ENCODE measurements at places on chromosomes 13 and 19.

DNA sequence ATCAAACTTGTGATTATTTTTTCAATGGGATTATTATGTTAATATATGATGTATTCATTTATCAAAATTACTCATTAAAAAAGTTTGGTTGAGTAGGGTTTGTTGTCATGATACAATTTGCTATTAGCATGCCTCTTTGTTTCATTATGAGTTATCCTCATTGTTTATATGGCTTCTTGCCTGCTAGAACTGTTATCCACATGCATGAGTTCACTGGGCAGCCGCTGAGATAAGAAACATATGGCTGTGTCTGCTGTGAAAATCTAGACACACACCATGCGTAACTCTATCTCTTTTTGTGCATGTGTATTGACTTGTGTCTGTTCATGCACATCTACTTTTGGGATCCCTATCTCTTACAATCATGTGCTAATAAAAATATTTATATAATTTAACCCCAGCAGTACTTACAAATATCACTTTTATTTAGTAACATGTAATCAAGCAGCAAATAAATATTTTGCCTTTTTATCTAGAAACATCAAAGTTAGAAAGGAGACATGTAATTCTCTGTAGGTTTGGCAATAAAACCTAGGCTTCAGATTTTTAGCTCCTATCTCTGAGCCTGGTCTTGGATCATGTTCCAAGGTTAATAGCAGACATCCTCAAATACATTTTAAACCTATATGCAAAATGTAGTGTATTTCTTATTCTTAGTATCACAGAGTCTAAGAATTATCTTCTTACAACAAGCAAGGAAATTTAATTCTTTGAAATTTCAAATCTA lies 11.2 kb upstream of the KLF12 start:
- peak; percentile 62 for DNase-seq

DNA sequence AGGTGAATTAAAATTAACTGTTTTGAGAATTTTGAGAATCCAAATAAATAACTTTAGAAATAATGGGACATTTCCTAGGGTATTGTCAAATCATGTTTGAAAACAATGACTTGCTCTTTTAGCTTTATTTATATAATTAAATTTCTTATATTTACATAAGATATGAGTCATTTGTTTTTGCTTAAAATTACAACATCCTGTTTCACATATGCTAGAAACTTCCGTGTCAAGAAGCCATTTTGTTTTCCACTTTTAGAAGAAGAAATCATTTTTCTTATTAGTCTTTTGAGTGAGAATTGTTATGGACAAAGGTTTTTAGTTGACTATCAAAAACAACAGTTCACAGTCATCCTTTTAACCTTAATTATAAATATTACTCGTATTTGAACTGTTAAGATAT lies 48.2 kb downstream of the DPY19L3 start:
- no peak for DNase-seq

- DNase-seq, result no peak
Measured at GRCh38 chr13:35874704-35875103, 256.5 kb downstream of the DCLK1 start.

DNA sequence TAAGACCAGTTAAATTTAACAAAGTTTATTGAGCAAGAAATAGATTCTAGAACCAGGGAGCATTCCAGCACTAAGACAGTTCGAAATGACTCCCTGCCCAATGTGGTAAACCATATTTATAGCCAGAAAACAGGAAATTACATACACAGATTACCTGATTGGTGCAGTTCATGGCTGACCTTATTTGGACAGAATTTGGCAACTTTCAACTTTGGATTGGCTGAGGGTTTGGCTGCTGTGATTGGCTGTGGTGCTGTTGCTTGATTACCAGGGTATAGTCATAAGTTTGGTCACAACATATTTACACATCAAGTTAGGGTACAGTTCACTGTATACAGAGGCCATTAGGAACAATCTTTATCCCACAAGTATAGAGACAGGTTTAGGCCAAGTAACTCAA lies 984.8 kb upstream of the MIR17HG start:
- peak; percentile 1 for DNase-seq

DNA sequence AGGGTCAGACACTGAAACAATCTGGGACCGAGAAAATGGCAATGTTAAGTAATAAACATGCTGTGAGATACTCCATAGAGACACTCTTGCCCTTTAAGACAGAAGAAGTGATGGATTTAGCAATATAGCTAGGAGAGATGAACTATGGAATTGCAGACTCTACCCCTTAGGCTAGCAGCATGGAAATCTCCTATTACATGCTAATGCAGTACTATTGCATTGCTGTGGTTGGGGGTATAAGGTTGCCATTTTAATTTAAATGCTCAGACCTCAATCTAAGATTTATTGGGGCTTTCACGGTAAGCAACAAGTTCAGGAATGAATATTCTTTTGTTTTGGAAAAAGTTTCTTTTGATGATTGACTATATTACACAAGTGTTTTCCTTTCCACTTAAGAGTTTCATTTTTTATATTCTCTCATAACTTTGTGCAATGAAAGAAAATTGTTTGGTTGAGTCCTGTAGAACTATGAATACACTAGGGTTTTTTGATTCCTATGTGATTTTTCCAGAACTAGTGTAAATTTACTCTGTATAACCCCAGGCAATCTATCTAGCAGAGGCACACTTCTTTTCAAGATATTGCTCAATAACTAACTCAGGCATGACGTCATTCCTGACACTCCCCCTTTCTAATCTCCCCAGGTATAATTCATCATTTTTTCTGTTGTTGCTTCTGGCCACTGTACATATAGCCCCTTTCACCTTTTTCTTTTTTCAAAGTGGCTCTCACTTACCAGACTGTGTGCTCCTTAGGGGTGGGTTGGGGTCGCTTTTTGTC lies 394.7 kb upstream of the KLF12 start:
- no peak for DNase-seq

- no peak for DNase-seq
Measured at GRCh38 chr13:71454509-71454908, 412.5 kb downstream of the DACH1 start.

- no peak for DNase-seq
Measured at GRCh38 chr13:40317980-40318327, 348.5 kb downstream of the FOXO1 start.

- no peak for DNase-seq
Measured at GRCh38 chr13:71464686-71465085, 402.3 kb downstream of the DACH1 start.

DNA sequence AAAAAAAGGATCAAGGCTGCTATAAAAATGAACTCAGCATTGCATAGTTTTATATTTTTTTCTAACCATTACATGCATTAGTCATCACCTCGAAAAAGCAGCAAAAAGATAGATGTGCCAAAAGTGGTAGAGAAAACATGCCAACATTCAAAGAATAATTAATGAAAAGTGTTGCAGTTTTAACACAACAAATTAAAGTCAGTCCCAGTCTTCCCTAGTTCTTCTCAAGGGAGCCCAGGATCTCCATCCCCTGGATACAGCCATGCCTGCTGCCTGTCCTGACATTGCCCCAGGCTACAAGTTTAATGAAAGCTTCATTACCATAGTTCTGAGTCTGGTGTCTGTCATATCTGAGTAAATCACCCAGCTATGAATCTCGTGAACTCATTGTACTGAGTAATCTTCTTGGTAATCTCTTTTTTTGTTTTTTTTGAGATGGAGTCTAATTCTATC lies 116.6 kb upstream of the KLF12 start:
- DNase-seq, result peak; percentile 50

DNA sequence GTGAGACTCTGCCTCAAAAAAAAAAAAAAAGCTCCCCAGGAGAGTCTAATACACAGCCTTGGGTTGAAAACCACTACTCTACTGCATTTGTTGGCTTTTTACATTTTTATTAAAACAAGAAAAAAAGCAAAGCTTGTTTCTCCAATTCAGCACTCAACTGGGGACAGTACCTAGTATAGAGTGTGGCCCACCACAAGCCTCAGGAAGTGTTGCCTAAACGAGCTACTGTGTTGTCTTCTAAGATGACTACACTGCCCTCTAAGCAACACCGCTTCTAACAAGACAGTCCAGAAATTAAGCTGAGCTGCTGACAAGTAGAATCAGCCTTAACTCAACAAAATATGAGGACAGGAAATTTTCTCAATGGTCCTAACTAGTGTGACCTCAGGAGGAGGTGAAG lies 522.2 kb downstream of the FGF9 start:
- no peak for DNase-seq

DNA sequence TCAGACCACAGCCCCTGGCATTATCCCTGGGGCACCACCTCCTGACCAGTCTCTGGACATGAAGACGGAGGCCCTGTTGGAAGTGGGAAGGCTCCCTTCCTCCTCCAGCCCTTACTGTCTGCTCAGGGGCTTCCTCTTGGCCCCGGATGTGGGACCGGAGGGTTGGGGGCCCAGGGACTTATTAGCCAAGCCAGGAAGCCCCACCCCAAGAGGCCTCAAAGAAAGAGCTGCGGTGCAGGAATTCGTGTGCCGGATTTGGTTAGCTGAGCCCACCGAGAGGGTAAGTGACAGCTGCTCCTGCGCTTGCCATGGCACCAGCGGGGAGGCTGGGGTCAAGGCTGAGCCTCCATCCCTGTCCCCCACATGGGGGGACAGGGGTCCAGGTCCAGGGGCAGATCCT lies at the start of gene RETN:
TSS of gene RETN (plus strand) at position 208 of the 400 bp plus-strand sequence. CDS start 278 bp downstream, outside the sequence.
- DNase-seq, result no peak

- no peak for DNase-seq
Measured at GRCh38 chr19:44905437-44906160, at the start of gene APOE. Gene APOE (plus strand): TSS chr19:44905796. CDS start chr19:44906625, 829 bp downstream.

GRCh38 chr13:112818698-112819045 lies 128.8 kb downstream of the ATP11A start:
- no peak for DNase-seq

- no peak for DNase-seq
Measured at GRCh38 chr19:23822735-23823134, 64.0 kb upstream of the ZNF681 start.

DNA sequence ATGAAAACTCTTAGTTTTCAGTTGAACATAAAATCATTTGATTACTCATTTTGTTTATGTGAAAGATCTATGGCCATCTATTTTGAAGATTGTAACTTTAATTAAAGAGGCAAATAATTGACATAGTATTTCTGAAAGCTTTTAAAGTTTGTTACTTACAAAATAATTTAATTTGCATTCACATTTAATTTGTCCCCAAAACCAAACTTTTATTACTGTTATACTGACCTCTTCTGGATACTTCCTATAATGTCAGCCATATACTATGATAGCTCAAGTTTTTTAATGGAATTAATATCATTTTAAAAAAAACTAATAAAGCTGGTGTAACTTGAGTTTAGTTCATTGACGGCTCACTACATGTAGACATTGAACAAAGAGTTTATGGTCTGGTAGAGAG lies 4.9 kb upstream of the SGCG start:
- DNase-seq, result no peak

DNA sequence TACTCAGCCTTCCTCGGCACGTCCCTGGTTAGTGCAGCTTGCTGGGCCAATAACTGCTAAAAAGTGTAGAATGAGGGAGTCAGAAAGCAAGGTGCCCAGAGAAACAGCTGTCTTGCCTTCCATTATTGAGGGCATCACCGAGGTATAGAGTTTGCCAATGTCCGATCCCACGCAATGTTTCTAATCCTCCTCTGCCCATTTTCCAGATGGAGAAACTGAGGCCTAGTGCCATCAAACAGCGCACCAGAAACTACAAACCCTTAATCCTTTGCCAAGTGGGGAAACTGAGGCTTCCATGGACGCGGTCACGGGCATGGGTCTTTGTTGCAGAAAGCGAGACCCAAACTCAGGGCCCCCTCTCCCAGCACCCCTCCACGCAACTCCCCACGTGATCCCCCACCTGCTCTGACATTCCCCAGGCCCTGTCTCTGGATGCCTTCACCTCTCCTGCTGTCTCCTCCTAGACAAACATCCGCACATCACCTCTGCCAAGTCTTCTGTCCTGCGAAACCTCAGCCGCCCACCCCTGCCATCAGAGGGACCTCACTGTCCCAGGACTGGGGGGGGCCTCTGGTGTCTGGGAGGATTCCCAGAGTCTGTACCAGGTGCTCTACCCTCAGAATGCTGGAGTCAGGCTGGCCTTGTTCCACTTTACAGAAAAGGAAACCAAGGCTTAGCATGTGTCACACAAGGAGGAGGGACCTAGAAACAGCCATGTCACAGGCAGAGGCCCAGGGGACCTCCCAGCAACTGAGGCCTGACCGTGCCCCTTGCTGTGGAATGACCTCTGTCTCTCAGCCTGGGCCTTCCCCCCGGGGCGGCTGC lies 930 bp upstream of the PDE4C start:
- DNase-seq, result no peak

- no peak for DNase-seq
Measured at GRCh38 chr19:40363069-40363468, 14.6 kb downstream of the PLD3 start.

GRCh38 chr19:47241919-47242577 lies 11.0 kb upstream of the BBC3 start:
- no peak for DNase-seq

GRCh38 chr13:28530729-28531076 lies 35.8 kb upstream of the FLT1 start:
- no peak for DNase-seq

DNA sequence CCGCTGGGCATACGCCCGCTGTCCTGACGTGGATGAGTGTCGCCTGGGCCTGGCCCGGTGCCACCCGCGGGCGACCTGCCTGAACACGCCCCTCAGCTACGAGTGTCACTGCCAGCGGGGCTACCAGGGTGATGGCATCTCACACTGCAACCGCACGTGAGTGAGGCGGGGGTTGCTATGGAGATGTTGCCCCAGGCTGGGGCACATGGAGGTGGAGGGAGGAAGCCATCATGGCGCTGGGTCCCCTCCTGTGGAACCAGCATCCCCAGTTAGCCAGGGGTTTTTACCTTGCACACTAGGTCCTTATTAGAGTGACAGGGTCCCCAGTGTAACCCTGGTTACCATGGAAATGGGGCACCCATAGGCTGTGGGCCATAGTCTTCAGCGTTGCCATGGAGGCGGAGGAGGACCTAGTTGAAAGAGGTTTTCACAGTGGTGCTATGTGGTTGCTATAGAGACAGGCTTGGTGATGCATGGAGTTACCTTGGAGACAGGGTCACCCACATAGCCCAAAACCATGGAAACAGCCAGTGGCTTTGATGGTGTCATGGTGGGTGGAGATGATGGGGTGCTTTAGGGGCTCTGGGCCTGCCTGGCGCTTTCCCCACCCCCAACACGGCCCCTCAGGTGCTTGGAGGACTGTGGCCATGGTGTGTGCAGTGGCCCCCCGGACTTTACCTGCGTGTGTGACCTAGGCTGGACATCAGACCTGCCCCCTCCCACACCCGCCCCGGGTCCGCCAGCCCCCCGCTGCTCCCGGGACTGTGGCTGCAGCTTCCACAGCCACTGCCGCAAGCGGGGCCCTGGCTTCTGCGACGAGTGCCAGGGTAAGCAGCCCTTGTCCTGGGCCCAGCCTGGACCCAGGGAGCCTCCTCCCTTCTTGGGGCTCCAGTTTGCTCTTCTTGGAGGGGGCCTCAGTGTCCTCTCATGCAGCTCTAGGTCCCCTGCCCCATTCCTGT lies 27.1 kb downstream of the MEGF8 start:
- DNase-seq, result peak; percentile 34

DNA sequence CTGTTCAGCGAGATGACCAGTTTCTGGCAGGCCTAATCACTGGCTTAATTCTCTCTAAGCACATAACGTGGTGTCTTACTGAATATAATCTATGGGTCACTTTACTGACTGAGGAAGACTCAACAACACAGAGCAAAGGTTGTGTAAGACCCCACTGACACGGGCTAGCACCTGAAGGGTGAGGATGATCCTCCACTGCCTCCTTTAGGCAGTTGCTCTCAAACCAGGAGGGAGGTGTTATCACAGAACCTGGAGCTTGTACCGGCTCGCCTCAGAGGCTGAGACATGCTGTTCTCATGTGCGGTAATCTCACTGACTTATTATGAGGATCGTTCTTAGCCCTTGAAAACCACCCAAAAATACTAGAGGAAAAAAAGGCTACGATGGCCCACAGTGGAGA lies 28.3 kb downstream of the RCBTB2 start:
- DNase-seq, result no peak

- DNase-seq, result no peak
Measured at GRCh38 chr13:51818276-51818675, 14.3 kb upstream of the DHRS12 start.

All from brain microvascular endothelial cell (primary cell).